NCI-H1092 (cell line): ENCODE measurements at places on chromosomes 2 and 18.

GRCh38 chr2:241035142-241035817, 36.9 kb downstream of the SNED1 start:
- DNase-seq: no peak

GRCh38 chr2:53091183-53091582, 676.4 kb upstream of the CHAC2 start:
- DNase-seq: no peak

GRCh38 chr2:84701880-84702279, 179.0 kb downstream of the TRABD2A start:
- DNase-seq: no peak

DNA sequence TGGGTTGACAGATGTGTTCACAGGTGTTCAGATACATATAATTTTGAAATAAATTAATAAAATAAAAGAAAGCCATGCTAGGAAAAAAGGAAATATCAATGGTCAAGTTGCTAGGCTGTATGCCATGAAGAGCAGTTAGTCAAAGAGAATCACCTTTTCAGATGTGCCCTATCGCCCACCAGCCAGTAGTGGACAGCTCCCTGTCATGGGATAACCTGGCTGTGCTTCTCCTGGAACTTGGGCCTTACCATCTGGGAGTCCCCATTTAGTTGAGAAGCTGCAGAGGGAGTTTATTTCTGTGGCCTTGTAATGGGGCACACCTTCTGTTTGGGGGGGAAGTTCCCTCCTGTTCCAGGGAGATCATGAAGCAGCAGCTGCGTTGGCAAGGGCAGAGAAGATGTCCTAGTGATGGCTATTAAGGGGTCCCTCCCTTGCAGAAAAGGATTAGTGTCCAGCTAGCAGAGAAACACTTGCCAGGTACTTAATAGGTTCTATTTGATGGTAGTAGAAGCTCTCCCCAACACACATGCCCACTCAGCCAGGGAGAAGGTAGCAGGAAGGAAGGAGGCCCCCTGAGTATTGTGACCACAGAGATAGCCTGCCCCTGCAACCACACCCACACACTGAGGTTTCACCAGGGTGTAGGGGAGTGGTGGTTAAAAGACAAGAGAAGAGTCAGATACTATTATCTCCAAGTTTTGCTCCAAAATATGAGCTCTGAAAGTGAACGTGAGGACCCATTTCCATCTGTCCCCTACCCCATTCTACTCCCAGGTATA, 117.7 kb downstream of the B3GNT2 start:
- DNase-seq: no peak

DNA sequence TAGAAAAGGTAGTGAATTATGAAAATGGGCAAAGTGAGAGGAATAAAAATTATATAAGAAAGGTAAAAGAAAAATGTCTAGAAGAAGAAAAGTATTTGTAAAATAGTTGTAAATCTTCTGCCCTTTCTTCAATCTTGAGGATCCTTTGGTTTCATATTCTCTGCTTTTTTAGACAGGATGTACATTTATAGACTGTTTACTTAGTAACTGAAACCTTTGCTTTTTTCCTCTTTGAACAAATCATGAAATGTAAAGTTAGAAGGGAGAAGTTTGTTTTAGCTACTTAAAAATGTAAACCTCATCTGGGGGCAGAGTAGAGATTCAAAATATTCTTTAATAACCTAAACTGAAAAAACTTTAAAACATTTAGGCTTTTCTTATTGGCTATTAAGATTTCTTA, 150.4 kb upstream of the ITGA4 start:
- no peak for DNase-seq

DNA sequence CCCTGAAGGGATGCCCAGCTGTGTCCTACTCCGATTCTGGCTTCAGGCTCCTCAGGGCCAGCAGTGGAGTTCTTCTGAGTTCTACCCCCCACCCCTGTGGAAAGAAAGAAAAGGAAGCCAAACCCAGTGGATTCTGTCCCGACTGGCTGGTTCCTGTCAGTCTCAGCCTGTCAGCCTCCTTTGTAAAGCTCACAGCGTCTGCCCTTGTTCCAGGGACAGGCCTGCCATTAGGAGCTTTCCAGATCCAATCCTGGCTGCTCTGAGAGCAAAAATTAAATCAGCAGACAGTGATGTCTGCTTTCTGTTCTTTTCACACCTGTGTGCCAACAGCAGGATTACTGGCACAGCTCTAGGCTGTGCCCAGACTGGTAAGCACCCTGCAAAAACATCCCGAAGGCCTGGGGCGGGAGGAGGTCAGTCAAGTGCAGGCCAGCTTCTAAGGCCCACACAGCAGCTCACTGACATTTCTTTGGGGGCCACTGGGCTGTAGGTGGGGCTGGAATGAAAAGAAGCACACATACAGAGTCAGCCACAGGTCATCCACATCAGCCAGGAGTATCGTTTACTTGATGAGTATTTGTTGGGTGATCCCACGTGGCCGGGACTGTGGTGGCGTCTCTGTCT, 69.1 kb downstream of the EHD3 start:
- DNase-seq: no peak

GRCh38 chr2:3159782-3160545, 217.7 kb downstream of the EIPR1 start:
- DNase-seq: no peak

GRCh38 chr18:48308027-48308635, 101.1 kb downstream of the ZBTB7C start:
- no peak for DNase-seq

GRCh38 chr2:176126929-176127773, 2.4 kb upstream of the HOXD8 start:
- peak; percentile 58 for DNase-seq

DNA sequence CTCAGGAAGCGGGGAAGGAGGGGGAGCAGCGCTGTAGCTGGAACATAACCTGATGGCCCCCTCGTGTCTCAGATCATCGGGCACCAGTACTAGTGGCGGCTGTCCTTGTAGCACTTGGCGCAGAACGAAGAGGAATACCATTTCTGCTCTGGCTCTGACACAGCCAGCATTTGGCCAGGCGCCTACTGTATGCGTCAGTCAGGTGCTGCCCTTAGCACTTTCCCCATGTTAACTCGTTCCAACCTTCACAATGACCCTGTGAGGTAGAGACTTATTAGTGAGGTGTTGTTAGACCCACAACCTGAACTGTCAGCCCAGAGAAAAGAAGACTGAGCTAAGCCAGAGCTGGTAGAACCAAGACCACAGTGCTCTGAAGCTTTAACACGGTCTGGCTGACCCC, 47.7 kb upstream of the EML6 start:
- no peak for DNase-seq

- no peak for DNase-seq
These were observed 187.7 kb downstream of the FAM210A start for GRCh38 chr18:13538630-13539029.

- no peak for DNase-seq
These were observed 43.3 kb downstream of the WDPCP start for GRCh38 chr2:63545023-63545422.

DNA sequence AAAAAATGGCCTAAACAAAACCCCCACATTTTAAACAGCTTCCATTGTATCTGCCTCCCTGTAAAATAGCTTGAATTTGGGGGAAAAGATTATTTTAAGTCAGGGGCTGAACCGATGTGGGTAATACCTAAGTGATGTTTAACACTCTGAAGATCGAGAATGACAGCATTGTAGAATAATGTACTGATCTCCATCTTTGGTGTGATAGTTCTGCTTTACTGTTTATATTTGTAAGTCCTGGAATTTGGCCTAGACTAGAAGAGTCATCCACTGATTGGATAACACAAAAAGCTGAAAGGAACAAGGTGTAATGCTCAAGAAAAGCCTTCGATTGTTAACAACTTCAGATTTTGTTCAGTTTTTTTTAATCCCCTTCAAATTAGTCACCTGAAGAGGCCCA, 53.8 kb upstream of the CCDC68 start:
- no peak for DNase-seq
